Stimulated activated CD4-positive, alpha-beta T cell treated with anti-CD3 and anti-CD28 coated beads, Interleukin-1b, Interleukin-23, amount 100 ng/mL, for 1 hour (primary cell): ENCODE measurements at places on chromosomes 2 and 18.

DNA sequence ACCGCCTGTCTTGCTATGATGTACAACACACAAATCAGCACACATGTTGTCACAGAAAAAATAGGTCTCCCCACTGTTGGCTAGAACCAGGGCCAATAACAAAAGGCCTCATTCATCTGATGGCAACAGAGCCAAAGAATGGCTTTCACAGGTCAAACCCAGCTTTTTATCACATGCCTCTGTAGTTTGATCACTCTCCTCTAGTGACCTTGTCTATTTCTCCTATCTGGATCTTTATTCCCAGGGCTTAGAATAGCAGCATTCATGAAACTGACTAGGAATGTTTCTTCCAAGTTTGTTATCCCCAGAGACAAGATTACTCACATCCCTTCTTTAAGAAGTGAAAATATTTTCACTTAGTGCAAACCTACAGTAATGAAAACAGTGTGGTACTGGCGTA lies 285.8 kb upstream of the GYPC start:
- no peak for DNase-seq

DNA sequence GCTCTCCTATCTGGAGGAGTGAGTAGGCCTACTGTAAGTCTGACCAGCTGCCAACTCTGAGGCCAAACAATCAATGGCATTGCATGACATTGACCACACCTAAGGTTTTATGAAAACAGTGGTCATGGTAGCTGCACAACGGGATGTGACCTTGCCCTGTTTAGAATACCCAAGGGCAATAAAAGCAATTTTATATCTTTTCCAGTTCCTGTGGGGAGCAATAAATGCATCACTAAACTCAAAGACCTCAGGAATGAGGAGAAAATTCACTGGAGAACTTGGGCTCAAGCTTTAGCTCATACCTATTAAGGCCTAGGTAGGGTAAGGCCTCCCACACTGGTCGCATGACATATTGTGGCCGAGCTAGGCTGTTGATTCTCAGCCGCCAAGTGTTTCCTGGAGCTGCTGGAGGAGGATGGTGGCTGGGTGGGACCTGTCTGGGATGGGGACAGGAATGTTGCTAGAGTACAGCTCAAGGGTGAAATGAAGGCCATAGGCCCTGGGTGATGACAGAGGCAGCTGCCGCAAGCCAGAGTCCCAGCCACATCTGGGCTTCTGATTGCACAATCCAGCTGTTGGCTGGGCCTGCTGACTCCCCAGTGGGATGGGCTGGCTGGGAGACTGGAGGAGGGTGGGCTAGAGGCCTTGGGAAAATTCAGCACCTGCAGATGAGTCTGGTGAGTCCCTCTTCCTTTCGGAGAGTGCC lies 313.7 kb downstream of the CYP26B1 start:
- no peak for DNase-seq

DNA sequence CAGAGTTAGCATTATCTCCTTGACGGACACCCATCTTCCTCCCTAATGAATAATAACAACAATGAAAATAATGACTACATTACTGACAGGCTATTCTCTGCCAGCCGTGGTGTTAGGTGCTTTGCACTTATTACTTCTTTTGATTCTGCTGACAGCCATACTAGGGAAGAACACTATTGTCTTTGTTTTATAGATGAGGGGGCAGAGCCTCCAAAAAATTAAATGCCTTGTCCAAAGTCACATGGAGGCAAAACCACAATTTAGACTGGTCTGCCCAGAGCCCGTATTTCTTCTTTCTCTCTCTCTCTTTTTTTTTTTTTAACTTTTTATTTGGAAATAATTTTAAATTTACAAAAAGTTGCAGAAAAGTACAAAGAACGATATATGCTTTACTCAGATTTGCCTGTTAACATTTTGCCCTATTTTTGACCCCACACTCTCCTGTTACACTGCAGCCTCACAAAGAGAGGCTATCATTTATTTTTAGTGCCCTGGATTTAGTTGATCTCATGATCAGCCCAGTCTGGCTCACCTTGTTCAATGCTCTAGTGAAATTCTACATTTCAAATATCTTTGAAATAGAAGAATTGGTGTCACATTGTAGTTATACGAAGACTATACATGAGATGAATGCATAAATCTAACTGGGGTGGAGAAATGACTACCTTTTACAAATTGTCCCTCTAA lies 369.4 kb downstream of the LRRTM1 start:
- no peak for DNase-seq

DNA sequence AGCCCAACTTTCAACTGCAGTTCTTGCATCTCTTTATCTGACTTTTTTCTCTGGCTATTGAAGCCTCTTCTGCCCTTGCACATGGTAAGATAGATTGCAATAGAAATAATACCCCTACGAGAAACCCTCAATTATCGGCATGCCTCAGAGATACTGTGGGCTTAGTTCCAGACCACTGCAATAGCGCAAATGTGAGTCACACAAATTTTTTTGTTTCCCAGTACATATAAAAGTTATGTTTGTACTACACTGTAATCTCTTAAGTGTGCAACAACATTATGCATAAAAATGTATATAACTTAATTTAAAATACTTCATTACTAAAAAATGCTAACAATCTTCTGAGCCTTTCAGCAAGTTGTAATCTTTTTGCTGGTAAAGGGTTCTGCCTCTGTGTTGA lies 124.7 kb downstream of the PDE1A start:
- no peak for DNase-seq

DNA sequence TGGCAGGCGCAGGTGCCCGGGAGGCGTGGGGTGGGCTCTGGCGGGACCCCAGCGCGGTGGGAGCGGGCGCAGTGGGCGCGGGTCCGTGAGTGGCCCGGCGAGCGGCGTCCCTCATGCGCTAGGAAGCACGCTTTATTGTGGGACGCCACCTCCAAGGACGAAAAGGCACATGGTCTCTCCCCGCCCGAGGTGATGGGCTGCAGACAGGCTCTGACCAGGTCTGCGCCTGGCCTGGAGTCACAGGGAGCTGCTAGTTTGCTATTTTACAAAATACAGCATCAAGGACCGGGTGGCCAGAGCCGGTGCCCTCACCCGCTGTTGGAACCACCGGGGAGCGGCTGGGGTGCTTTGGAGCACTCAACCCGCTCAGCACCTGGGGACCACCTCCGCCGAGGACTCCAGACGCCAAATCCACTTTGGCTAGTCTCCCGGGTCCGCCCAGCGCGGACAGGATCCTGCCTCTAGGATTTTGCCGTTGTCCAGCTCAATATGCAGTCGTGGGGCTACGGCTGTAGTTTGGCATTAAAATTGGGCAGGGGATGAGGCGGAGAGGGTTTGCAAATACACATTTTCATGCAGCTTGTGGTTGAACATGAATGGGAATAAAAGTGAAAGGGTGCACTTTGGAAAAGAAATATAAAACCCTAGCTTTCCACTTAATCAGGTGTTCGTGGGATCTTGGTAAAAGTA lies 65.4 kb downstream of the LRRFIP1 start:
- DNase-seq: no peak

DNA sequence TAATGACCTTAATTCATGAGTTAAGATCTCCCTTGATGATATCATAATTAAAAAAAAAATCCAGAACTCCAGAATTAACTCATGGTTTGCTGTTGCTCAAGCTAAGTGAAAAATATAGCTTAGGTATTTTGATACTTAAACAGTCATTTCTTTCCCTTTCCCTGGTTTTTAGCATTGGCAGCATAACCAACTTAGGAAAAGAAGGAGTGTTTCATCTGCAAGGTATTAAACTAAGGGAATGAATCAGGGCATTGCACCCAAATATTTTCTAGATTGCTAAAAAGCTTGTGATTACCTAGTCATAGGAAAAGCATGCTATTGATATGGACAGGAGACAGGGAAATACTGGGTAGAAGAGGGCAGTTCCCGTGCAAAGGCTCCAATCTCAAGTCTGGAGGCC lies 207.2 kb downstream of the LRP1B start:
- DNase-seq: no peak

GRCh38 chr2:102266204-102266603 lies 45.2 kb upstream of the IL1RL1 start:
- DNase-seq: no peak

- DNase-seq: no peak
Observed at GRCh38 chr2:239294571-239295054, 106.2 kb downstream of the HDAC4 start.

DNA sequence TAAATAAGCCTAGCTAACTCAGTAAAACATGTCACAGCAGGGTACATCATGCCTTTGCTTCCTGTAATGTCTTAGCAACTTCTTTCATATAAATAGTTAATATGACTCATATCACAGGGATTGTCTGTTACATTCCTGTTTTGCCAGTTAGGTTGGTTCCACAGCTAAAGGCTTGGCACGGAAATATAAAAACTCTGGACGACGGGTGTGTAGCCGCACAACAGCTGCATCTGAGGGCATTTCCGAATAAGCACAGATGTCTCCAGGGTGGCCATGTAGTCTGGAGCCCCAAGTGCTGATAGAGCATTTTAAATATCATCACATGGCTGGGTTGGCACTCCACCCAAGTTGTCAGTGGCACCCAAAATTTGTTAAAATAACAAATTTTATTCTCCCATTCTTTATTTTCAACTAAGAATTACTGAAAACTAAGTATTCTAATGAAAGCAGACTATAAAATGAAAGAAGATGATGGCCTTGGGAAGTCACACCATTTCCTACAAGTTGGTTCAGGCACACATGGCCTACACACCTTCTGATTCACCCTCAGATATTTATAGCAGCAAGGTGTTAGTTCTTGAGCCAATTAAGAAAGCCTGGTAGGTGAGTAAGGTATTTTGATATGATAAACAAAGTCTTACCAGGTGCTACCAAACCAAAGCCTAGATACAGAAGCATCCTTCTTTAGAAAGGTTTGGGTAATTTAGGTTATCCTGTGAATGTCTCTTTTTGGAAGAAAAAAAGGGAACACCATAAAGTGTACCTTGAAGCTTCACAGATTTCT lies 61.8 kb upstream of the STK17B start:
- no peak for DNase-seq

DNA sequence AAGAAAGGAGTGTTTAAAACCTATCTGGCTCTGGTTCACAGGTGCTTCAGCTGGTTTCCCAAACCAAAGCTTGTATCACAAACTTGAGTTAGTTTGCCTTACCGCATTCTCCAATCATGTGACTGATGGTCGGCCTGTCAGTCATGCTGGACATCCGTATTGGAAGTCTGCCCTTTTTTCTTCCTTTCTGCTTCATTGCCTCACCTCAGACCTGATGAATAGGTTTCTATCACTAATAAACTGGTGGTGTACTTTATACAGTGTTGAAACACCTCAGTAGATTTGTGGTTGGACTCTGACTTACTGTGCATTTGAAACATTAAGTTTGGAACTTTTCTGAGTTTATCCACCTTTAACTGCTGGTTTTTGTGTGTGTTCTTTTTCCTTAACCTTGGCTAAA lies 84.1 kb downstream of the R3HDM1 start:
- DNase-seq: no peak

- DNase-seq: peak; percentile 7
Observed at GRCh38 chr2:203484266-203485112, 50.6 kb downstream of the RAPH1 start.

GRCh38 chr2:80302314-80303005 lies 2.1 kb downstream of the LRRTM1 start:
- DNase-seq: no peak

DNA sequence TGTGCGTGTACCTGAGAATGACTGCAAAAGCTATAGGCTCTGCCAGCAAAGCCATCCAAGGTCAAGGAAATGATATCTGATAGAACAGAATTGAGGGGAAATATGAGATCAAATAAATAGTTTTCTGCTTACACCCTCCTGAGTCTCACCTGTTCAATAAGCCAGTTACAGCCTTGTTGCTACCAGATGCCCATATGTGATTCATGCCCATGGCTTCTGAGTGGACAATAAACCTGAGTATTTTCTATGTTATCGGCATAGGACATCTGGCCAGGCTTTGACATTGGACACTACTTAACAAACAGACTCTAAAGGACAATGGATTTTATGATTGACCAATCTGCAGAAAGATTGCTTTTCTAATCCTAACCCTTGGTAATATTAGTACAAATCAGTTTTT lies 297.9 kb downstream of the LRATD1 start:
- DNase-seq: no peak

DNA sequence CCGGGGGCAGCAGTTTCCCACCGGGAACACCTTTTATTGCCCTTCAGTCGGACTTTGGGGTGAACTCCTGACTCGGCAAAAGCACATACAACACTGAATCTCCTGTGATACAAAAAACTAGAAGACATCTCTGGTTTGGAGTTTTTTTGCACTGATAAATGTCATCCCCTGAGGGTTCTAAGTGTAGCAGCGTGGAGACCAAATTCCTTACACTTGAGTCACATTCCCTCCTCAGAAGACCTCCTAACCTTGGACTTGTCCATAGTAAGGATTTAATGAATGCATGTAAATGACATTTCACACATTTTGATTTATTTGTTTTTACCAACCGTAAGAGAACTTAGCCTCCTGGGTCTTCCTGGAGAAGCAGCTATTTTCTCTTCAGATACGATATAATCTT lies 54.0 kb upstream of the GPR45 start:
- no peak for DNase-seq
